ENCODE measurements at places on chromosomes 3 and 15.

- no peaks in the 10 kb centered on the region for H3K36me3 ChIP-seq
- no peak overlapping the region for H3K4me3 ChIP-seq
- H3K27me3 ChIP-seq: no peaks in the 10 kb centered on the region
- H3K4me1 ChIP-seq: peaks cover 9% of the 10 kb centered on the region
- DNase-seq: no peak
Measured at GRCh38 chr15:67085818-67086636, 20.6 kb downstream of the SMAD3 start.

GRCh38 chr3:150945226-150946032 is 27.1 kb downstream of the CLRN1 start:
- H3K36me3 ChIP-seq: no peaks in the 10 kb centered on the region
- no peak overlapping the region for H3K4me3 ChIP-seq
- no peak for DNase-seq

DNA sequence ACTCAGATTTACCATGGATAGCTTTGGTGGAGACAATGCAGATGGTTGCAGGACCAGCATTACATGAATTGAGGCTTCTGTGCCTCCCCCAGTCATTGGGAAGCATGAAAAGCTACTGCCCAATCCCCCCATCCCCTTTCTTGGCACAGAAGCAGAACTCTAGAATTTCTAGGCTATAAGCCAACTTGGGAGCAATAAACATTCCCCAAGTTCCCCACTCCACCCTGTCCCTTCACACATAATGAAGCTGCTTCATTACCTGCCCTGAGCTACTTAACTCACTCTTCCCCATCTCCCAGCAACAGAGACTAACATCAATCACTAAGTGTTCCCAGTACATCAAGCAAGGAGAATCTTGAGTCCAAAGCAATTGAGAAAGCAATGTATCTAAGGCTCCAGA is 164.5 kb downstream of the RORA start:
- no peak for DNase-seq
- H3K4me1 ChIP-seq: no peaks in the 10 kb centered on the region
- H3K36me3 ChIP-seq: no peaks in the 10 kb centered on the region
- H3K27ac ChIP-seq: no peak overlapping the region
- no peaks in the 10 kb centered on the region for H3K27me3 ChIP-seq
- no peak overlapping the region for H3K4me3 ChIP-seq

- no peaks in the 10 kb centered on the region for H3K36me3 ChIP-seq
- DNase-seq: no peak
- no peaks in the 10 kb centered on the region for H3K4me1 ChIP-seq
- H3K4me3 ChIP-seq: no peak overlapping the region
- peaks cover 1% of the 10 kb centered on the region for H3K27me3 ChIP-seq
Measured at GRCh38 chr3:48306860-48307530, 26.5 kb downstream of the SPINK8 start.

GRCh38 chr3:189049458-189050236 is 122.1 kb upstream of the TPRG1 start:
- DNase-seq: no peak
- H3K36me3 ChIP-seq: no peaks in the 10 kb centered on the region
- no peaks in the 10 kb centered on the region for H3K4me1 ChIP-seq
- H3K27ac ChIP-seq: no peak overlapping the region

- no peaks in the 10 kb centered on the region for H3K4me1 ChIP-seq
- no peaks in the 10 kb centered on the region for H3K27me3 ChIP-seq
- no peaks in the 10 kb centered on the region for H3K36me3 ChIP-seq
- H3K4me3 ChIP-seq: no peak overlapping the region
- no peak for DNase-seq
- H3K27ac ChIP-seq: no peak overlapping the region
Measured at GRCh38 chr3:64730681-64731080, 42.9 kb upstream of the ADAMTS9 start.

DNA sequence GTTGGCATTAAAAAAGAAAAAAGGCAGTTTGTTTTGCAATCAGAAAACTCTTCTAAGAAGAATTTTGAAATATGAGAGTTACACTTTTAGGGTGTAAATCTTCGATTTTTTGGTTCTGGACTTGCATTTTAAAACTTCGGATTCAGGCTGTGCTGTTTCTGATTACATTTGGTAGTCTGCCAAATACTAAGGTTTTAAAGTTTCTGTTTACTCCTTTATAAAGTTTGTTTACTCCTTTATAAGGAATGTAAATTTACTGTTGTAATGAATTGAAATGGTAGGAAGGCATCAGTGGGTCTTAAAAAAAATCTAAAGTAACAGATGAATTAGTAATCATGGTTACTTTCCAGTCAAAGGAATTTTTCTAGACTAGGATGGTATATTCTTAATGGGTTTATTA is 14.1 kb downstream of the FXR1 start:
- peaks cover 3% of the 10 kb centered on the region for H3K4me1 ChIP-seq
- peaks cover 7% of the 10 kb centered on the region for H3K36me3 ChIP-seq
- H3K4me3 ChIP-seq: no peak overlapping the region

DNA sequence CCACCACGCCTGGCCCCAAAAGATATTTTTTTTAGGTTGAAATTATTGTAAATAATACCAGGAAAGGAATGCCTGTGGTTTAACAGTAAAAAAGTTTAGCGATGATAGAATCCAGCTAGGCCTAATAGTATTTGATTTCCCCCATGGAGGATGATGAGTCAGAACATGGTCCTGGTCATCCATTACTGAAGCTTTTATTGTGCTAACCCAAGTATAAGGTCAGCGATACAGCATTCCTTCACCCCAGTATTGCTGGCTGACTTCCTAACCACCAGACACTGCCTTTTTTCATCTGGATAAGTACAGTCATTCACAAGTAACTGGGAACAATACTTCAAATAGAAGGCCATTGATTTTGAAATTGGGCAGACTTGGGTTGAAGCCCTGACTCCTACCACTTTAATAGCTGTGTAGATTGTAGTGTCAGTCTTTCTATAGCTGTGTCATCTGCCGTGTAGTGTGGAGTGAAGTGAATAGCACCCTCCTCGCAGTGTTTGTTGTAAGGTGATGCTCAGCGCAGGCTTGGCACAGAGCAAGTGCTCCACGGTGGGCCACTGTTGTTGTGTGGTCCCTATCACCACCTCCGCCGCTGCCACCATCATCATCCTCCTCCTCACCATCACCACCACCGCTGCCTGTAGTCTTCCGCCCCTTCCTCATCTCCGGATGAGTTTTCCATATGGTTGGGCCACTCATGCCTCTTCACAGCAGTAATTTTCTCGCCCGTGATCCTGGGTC is 436.0 kb upstream of the TPM1 start:
- no peaks in the 10 kb centered on the region for H3K36me3 ChIP-seq
- H3K4me1 ChIP-seq: no peaks in the 10 kb centered on the region
- no peak for DNase-seq
- H3K4me3 ChIP-seq: no peak overlapping the region

DNA sequence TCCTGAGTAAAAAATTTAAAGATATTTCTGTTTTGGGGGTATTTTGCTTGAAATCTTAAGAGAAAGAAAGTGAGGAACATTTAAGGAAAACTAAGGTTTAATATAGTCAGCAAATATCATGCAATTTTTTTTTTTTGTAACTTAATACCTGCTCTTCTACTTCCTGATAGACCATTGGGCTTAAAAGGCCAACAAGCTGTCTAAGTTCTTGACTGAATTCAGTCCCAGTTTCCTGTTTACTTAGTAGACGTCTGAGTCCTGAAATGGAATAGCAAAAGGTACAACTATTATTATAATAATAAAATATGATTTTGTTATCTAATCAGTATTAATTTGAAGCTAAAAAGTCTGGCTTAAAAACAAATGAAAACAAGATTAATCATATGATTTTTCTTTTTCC is 37.9 kb downstream of the IQCB1 start:
- 0 out of 2 replicates have a peak, but pooled peaks cover 2% of the 10 kb centered on the region for H3K36me3 ChIP-seq
- no peak for DNase-seq
- no peak overlapping the region for H3K4me3 ChIP-seq
- no peaks in the 10 kb centered on the region for H3K27me3 ChIP-seq
- no peaks in the 10 kb centered on the region for H3K4me1 ChIP-seq

- no peaks in the 10 kb centered on the region for H3K36me3 ChIP-seq
- peaks cover 20% of the 10 kb centered on the region for H3K27me3 ChIP-seq
- H3K27ac ChIP-seq: no peak overlapping the region
- H3K4me1 ChIP-seq: peaks cover 4% of the 10 kb centered on the region
Measured at GRCh38 chr15:75347222-75348033, 589 bp downstream of the NEIL1 start.

- no peak overlapping the region for H3K4me3 ChIP-seq
- H3K4me1 ChIP-seq: no peaks in the 10 kb centered on the region
- no peak overlapping the region for H3K27ac ChIP-seq
- H3K27me3 ChIP-seq: no peaks in the 10 kb centered on the region
- no peaks in the 10 kb centered on the region for H3K36me3 ChIP-seq
Measured at GRCh38 chr15:40483919-40484318, 13.1 kb downstream of the CHST14 start.

Data from H1 (cell line).